Stimulated activated CD4-positive, alpha-beta T cell treated with anti-CD3 and anti-CD28 coated beads, Interleukin-15, amount 100 ng/mL, for 1 hour (primary cell): ENCODE measurements at places on chromosomes 2 and 18.

DNA sequence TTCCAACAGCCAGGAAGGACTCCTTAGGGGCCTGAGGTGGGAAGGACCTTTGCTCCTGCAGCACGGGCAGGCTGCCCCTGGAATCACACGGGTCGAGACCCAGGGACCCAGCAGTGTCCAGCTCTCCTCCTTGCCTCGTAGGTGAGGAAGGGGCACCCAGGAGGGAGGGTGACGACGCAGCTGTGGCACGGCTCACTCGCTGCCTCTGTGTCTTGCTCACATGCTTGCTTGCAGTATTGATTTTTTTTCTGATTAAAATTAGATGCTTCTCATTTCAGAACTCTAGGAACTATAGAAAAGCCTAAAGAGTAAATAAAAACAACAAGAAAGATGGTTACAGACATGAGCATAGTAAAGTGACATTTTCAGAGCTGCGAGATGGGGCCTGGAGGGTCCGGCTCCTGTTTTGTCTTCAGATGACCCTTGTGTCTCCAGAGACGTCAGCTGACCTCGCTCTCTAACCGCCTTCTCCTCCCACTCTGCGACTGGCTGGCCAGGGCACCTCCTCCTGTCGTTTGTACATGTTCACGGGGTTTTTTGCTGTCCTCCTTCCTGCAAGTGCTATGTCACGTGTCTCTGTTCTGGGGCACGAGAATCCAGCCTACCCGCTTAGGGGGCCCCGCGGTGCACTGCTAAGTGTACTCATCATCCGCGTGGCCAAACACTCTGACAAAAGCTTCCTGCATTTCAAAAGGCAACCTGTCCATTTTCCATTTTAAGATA is 65.7 kb upstream of the ZNF236 start:
- DNase-seq, result no peak

- no peak for DNase-seq
Observed at GRCh38 chr2:178450524-178450773, 526 bp downstream of the PRKRA start.

DNA sequence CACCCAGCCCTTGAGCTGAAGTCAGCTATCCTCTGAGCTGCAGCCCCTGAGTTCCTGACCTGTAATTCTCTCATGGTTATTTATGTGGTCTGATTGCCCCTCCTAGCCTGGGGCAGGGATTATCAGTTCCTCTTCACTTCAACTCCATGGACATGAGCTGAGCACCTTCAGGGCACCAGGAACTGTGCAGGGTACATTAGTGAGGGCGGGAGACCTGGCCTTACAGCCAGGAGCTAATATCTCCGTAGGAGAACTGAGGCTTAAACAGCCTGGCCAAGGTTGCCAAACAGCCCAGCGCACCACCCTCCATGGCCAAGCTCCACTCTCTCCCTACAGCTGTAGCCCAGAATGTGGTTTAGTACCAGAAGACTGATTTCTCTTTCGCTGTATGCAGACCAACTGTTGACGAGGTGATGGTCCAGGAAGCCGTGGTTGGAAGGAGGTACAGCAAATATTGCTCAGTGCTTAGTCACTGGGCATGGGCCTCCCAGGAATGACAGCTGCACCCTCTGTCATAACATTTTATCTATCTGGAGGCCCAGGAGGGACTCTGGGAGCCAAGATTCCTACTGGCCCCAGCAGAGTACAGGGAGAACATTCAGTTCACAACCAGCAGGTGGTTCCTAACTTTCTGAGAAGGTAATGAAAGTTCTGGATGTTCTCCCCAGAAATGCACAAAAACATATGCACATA is 228.7 kb upstream of the SIX2 start:
- no peak for DNase-seq

DNA sequence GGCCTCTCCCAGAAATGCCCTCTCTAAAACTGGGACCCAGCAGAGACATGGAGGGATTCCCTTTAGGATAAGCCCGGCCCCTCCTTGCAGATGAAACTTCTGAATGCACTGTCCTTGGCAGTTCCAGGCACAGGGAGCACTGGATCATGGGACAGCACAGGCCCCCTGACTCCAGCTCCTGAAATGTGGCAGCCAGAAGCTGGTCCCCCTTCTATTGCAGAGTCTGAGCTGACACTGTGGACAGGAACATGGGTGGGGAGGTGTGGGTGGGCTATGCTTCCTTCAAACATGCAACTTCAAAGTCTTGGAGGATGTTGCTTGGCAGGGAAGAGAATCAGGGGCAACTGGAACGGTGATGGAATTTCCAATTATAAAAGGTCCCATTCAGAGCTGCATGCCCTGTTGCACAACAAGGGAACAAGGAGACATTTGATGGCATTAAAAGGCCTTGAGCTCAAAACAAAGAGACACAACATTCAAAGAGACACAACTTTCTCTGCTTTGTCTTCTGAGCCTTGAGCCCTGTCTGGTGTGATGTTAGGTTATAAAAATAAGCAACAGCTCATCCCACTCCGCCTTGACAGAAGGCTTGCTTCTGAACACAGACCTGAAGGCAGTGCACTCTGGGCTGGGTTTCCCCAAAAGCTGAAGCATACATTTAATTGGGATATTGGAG is 239.0 kb downstream of the OSR1 start:
- DNase-seq, result no peak

- no peak for DNase-seq
Observed at GRCh38 chr2:238299803-238300202, 11.4 kb upstream of the PER2 start.

- no peak for DNase-seq
Observed at GRCh38 chr18:78410094-78410786, 569.4 kb upstream of the SALL3 start.

DNA sequence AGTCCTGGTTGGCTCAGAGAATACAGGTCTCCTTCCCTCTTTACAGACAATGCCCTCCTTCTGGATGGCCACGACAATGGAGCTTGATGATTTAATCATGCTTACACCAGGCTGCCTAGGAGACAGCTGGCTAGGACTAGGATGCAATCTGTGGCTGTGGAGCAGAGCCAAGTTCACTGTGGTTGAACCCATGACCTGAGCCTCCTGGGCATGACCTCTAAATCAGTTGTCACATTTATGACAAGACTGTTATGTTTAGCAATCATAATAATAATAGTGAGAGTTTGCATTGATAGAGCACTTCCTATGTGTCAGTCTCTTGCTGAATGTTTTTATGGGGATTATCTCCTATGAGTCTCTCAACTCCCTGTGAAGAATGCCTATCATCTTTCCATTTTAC is 244.1 kb downstream of the ICOS start:
- no peak for DNase-seq

DNA sequence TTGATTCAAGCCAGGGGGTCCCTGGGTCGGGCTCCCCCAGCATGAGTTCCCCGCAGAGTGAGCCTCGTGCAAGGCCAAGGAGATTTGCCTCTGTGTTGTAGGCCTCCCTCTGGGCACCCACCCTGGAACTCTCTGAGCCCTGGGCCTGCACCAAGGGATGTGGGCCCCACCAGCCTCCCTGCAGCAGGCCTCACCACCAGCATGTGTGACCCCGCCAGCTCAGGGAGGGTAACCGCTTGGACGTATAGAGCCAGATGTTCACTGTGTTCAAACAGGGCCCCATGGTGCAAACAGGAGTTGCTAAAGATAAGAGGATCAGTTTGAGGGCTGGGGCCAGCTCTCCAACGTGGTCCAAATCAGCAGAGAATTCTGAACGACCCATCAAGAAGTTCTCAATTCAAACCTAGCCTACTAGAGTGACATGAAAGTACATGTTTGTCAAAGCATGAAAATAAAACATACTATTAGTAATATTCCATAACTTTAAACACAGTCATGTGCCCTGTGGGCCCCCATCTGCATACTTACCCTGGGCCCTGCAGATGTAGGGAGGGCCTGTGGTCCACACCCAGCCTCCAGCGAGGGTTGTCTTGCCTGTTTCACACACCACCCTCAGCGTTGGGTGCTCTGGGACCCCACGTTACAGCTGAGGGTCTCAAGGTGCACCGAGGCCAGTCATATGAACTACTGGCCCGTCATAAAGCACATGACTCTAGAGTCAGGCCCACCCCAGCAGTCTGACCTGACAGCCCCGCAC is 5.5 kb upstream of the TUBB6 start:
- no peak for DNase-seq

DNA sequence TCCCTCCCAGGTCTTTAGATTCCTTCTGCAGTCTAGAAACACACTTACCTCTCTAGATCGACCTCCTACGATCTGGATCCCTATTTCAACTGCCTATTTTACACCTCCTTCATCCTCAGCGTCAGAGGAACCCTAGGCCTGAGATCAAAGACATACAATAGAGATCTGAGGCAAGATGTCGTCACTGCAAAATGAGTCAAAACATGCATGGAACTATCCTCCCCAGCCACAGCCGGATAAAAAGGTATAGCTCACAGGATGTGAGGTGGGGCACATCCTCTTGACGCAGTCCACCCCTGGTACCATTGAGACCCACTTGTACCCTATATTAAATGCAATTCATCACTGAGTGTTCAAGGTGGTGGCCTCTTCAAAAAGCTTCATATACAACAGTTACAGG is 63.7 kb upstream of the DNAJC10 start:
- DNase-seq, result no peak

DNA sequence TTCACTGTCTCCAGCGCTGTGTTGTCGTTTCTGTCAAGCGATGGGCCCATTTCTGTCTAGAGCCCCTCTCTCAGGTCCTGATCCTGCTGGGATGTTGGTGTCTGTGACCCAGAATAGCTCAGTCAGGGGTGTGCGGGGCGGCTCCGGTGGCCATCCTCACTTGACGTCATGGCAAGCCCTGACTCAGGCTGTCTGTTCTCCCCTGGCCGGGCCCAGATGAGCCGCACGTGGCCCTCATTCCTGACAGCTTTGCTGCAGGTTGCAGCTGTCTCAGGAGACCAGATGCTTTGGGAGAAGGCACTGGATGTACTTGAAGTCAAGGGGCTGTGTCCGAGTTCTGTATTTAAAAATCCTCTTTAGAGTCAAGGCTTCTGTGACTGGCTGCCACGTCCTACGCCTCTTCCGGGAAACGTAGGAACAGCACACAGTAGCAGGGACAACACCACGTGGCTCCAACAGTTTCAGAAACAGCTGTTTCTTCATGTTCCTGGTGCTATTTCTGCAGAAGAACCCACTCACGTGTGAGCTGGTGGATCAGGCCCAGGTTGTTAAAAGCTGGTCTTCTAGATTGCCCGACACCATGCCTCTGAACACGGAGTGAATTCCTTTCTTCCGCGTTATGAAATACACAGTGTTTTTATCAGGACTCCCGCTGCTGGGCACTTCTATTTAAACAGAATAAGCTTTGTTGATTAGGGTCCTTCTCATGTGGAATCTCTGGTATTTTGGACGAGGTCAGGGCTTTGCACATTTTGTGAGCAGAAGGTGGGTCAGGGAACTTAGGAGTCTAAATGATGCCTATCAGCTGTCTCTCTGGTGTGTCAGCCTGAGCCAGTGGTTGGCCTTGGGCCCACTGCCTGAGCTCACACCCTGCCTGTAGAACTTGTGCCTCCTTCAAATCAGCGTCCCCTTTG is 28.3 kb upstream of the NTSR2 start:
- DNase-seq, result no peak

- DNase-seq, result no peak
Observed at GRCh38 chr2:73821227-73821626, 7.5 kb upstream of the STAMBP start.

GRCh38 chr2:111148925-111149324 is 28.2 kb downstream of the BCL2L11 start:
- DNase-seq, result no peak

- DNase-seq, result no peak
Observed at GRCh38 chr18:8507361-8507760, 101.9 kb upstream of the RAB12 start.

GRCh38 chr2:100606332-100606725 is 43.5 kb downstream of the PDCL3 start:
- no peak for DNase-seq

DNA sequence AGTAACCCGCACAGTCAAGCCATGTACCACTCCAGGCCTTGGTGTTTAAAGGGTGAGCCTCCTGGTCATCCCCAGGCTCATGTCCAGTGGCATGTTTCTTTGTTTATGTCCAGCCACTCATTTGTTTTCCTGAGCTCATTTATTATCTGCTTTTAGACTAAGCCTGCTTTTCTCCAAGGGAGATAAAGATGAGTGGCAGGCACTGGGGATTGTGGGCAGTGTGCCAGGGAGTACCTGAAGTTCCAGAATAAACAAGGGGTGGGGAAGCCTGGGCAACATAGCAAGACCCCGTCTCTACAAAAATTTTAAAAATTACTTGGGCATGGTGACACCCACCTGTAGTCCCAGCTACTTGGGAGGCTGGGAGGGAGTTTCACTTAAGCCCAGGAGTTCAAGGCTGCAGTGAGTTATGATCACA is 1.9 kb downstream of the ANXA4 start:
- no peak for DNase-seq

- no peak for DNase-seq
Observed at GRCh38 chr2:205883965-205884364, 201.7 kb downstream of the NRP2 start.

DNA sequence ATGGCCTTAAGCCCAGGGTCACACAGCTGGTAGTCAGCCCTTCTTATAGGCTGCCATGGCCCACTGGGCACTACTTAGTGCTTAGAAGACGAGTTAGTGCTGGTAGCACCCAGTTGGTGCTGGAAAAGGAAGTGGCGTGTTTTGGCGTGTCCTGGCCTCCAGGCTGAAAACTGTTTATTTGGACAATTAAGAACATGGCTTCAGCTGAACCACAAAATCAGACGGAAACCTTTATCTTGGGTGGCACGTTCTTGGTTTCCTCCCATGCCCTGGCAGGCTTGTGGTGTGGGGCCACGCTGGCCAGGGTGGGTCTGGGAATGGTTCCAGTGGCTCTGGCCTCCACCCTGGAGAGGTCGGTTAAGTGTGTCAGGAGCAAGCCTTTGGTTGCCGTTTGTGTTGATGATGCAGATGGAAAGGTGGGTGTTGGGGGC is 141.5 kb upstream of the HAAO start:
- DNase-seq, result no peak

GRCh38 chr2:2850859-2851258 is 519.8 kb upstream of the MYT1L start:
- no peak for DNase-seq

- DNase-seq, result no peak
Observed at GRCh38 chr2:168165397-168165796, 82.0 kb downstream of the STK39 start.

DNA sequence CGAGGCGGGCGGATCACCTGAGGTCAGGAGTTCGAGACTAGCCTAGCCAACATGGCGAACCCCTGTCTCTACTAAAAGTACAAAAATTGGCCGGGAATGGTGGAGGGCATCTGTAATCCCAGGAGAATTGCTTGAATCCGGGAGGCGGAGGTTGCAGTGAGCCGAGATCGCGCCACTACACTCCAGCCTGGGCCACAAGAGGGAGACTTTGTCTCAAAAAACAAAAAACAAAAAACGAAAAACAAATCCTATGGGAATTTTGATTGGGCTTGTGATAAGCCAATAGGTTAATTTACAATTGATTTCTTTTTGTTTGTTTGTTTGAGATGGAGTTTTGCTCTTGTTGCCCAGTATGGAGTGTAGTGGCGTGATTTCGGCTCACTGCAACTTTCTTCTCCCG is 24.2 kb upstream of the TOGARAM2 start:
- DNase-seq, result no peak

- DNase-seq, result no peak
Observed at GRCh38 chr18:76474824-76475223, 20.2 kb downstream of the ZNF516 start.
